LHCN-M2 (cell line): ENCODE measurements at places on chromosomes 1 and 21. TPM values are rescaled to one million over a fixed set of nuclear protein-coding genes. Genes with fewer than 3 reads are reported as not detected.
A peak's percentile ranks its signal among the peaks of the same experiment; 100 is the strongest.

- DNase-seq: no peak
These were observed 6.1 kb upstream of the C1orf53 start for GRCh38 chr1:197896301-197896700.

DNA sequence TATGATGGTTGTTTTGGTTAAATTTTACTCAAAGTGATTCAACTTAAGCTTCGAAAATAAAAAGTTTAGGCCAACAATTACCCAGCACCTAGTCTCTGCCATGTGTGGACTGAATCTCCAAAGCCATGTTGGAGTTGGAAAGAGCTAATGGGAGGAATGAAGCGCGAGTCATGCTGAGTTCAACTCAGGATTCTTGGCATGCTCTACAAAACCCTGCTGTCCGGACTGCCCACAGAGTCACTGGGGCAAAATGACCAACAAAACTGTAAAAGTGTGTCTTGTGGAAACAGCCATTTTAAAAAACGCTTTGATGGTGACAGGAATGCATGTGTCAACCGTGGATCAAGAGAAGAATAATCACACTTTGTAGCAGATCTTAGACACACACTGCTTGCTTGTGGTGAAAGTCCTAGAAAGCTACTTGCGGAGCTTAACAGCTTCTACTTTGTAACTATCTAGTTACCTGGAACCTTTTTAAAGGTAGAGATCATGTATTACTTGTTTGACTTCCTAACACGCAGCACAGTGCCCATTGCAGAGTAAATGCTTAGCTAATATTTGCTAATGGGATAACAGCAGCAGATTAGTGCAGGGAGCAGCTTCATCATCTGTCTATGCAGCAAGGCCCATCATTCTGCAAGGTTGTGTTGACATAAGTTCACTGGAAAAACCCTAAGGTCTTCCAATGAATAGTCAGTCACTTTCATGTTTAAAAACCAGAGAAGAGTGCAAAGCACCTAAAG is 7.0 kb upstream of the GBP6 start:
- peak; percentile 44 for DNase-seq

DNA sequence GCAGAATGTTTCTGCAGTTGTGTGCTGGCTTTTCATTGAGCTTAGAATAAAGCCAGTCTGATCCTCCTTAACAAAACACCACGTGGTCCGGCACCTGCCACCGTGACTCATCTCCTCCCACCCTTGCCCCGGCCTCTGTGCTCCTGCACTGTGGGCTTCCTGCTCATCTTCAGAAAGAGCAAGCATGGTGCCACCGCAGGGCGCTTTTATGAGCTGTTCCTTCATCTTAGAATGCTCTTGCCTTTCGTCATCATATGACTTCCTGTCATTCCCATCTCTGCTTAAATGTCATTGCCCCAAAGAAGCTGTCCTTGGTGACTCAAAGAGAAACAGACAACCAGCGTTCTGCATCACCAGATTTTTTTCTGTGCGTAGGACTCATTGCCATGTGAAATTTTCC is 117.8 kb downstream of the HHAT start:
- DNase-seq: peak; percentile 92

The PPFIA4 gene
- 24.1 and 33.2 TPM in 2 replicates for total RNA-seq

- no peak for DNase-seq
These were observed 35.1 kb downstream of the FRRS1 start for GRCh38 chr1:99731384-99731783.

DNA sequence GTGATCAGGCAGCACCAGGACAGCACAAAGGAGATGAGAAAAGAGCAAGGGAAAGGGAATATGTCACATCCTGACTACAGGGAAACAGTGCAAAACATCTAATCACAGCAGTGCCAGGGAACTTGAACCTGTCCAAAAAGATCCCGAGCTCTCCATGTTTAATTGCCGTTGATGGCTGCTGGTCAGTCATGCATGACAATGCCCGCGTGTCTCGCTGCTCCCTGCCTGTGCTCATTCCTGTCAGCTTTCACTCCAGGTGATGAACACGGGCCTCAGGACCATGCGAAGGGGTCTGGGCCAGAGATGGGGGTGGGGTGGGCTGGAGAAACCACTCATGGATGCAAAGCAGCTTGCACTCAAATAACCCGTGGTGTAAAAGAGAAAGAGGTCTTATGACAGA is 287.0 kb downstream of the GPATCH2 start:
- no peak for DNase-seq

The PTGFR gene
- 26.5 and 32.8 TPM in 2 replicates for total RNA-seq

The CFAP57 gene
- total RNA-seq: not detected in 2 replicates

- DNase-seq: no peak
These were observed 25.3 kb downstream of the SERTAD4 start for GRCh38 chr1:210257698-210258529.

The SH3D21 gene
- 2.6 and 3.3 TPM in 2 replicates for total RNA-seq

DNA sequence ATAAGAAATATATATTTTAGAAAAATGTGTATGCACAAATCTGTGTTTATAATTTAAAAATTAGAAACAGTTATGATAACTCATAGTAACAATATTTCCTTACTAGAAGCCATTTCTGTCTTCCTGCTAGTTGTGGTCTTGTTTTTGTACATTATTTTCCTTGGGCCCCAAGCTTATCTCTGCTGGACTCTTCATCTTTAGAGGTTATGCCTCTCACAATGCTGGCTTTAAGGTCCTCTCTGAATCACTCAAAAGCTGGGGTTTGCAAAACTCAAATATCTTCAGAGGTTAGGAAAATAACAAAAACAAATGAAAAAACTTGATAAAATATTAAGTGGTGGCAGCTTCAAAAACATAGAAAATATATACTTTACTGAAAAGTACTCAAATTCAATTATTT is 133.8 kb downstream of the PTPRC start:
- DNase-seq: no peak

The COP1 gene
- 35.2 TPM in 2 replicates for total RNA-seq

DNA sequence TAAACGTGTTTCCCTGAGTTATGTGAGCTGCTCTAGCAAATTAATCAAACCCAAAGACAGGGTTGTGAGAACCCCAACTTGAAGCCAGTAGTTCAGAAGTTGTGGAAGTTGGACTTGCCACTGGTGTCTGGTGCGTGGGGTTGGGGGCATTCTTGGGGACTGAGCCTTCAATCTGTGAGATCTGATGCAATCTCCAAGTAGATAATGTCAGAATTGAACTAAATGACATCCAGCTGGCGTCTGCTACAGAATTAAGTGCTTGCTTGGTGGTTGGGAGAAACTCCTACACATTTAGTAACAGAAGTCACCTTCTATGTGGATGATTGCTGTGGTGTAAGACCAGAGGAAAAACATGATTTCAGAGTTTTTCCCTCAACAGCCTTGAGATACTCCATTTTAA is 207.4 kb downstream of the FGGY start:
- no peak for DNase-seq

GRCh38 chr1:39632682-39633417 is 6.6 kb downstream of the HEYL start:
- peak; percentile 81 for DNase-seq

GRCh38 chr1:56505792-56506743 is 73.3 kb downstream of the PLPP3 start:
- no peak for DNase-seq

GRCh38 chr21:10464975-10465374 is 56.4 kb upstream of the TPTE start:
- DNase-seq: no peak

DNA sequence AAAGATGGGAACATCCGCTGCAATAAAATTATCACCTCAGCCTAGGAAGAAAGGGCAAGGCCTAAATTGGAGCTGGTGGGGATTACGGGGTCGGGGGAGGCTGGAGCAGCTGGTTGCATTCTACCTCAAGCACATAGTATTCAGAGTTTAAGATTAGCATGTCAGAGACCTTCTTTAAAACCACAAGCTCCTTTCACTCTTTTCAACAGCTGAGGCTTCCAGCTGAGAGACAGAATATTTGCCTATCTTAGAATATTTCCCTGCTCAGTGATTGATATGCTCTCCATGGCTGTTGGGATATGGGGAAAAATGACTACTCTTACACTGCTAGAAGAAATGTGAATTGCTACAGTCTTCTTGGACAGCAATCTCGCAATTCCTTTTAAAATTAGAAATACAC is 248.6 kb downstream of the TBX15 start:
- peak; percentile 15 for DNase-seq

- peak; percentile 80 for DNase-seq
These were observed 77.1 kb upstream of the SCCPDH start for GRCh38 chr1:246647113-246647512.

GRCh38 chr1:171606402-171606941 is 15.6 kb upstream of the MYOCOS start:
- DNase-seq: no peak

DNA sequence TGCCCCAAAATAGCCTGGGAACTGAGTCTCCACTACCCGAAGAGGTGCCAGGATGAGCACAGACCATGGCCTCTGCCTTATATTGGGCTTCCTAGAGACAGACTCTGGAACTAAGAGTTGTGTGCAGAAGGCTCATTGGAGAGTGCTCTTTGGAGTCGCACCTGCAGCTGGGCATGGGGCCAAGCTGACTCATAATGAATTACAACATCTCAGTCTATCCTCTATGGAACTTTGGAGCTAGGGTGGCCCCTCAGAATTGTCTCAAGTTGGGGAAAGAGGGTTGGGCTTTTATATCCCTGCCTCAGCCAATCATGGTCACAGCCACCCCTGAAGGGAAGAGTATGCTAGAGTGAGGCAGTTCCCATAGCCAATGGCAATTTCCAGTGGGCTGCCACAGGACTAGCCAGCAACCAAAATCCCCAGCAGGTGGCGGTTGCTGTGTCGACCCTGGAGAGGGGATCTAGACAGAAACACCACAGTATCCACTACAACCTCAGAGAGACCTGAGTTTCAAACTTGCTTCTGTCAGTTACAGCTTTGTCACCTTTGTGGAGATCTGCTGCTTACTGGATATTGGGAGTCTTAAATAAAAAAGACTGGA is 93.8 kb downstream of the DMRTA2 start:
- no peak for DNase-seq

The C1orf185 gene
- not detected in 2 replicates for total RNA-seq

The PUM1 gene
- total RNA-seq: 40.8 and 50.3 TPM in 2 replicates

The KRTAP13-2 gene
- not detected in 2 replicates for total RNA-seq
